Left hindlimb (tissue), 1 donor: ENCODE measurements at places on chromosomes 13 and 19.

- peak; percentile 87 for DNase-seq
Measured at GRCh38 chr13:98977568-98978265, at the start of gene DOCK9. DOCK9 (minus strand) TSS chr13:98978064; CDS start chr13:98977909, 155 bp downstream.

GRCh38 chr19:32813862-32814425, 55.6 kb downstream of the SLC7A9 start:
- no peak for DNase-seq

- peak; percentile 71 for DNase-seq
Measured at GRCh38 chr19:1064661-1065605, 2.0 kb upstream of the ARHGAP45 start.

DNA sequence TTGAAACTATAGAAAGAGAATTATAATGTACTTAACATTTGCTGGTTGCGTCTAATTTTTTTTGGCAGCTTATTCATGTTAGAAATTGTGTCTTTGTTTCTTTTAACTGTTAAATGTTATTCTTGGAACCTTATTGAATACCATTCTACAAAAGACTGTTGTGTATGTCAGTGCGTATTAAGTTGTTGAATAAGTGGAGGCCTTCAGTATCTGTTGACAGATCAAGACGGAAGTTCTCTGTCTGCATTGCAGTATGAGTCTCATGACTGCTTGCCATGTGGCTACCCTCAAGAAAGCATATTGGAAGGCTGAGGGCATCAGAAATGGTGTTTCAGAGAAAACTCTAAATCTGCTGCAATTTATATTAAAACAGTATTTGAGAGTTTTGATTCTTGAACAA, 8.5 kb downstream of the UBA2 start:
- no peak for DNase-seq

- no peak for DNase-seq
Measured at GRCh38 chr13:45545686-45546409, 69.7 kb downstream of the ERICH6B start.

GRCh38 chr19:18763674-18764590, 27.2 kb downstream of the COMP start:
- DNase-seq, result no peak

- no peak for DNase-seq
Measured at GRCh38 chr13:25380082-25380481, 8.3 kb downstream of the ATP8A2 start.
